ENCODE measurements at places on chromosomes 4 and X. TPM values are rescaled to one million over a fixed set of nuclear protein-coding genes. Genes with fewer than 3 reads are reported as not detected.

GRCh38 chr4:51855270-51855669, 12.3 kb downstream of the DCUN1D4 start:
- H3K27ac ChIP-seq: no peak overlapping the region
- no peaks in the 10 kb centered on the region for H3K27me3 ChIP-seq
- no peak for DNase-seq
- H3K4me3 ChIP-seq: no peak overlapping the region
- H3K4me1 ChIP-seq: peaks cover 19% of the 10 kb centered on the region
- no peaks in the 10 kb centered on the region for H3K36me3 ChIP-seq

- H3K4me1 ChIP-seq: no peaks in the 10 kb centered on the region
- no peaks in the 10 kb centered on the region for H3K36me3 ChIP-seq
- H3K27me3 ChIP-seq: no peaks in the 10 kb centered on the region
- H3K27ac ChIP-seq: no peak overlapping the region
- DNase-seq: no peak
Measured at GRCh38 chr4:70533791-70534190, 15.4 kb downstream of the AMTN start.

ZNF157 gene
- 0.36 TPM for total RNA-seq

IL13RA1 gene
- 45.3 TPM for total RNA-seq

DIAPH2 gene
- 24.2 TPM for total RNA-seq

- H3K27ac ChIP-seq: no peak overlapping the region
- no peaks in the 10 kb centered on the region for H3K36me3 ChIP-seq
- H3K4me3 ChIP-seq: no peak overlapping the region
Measured at GRCh38 chrX:8430444-8430843, 34.2 kb upstream of the VCX3B start.

DNA sequence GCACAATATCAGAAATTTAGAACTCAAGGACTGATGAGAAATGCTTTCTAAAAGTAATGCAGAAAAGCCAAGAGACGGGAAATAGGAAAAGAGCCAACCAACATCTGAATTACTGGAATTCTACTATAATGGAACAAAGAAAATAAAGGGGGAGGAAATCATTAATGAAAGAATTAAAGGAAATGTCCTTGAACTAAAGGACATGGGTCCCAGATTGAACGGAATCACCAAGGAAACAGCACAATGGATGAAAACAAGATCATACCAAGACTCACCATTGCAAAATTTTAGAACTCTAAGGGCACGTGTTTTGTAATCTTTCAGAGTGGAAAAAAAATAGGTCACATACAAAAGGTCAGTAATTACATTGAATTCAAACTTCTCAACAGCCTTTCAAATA, 35.9 kb downstream of the HPGDS start:
- peaks cover 2% of the 10 kb centered on the region for H3K4me1 ChIP-seq
- H3K36me3 ChIP-seq: no peaks in the 10 kb centered on the region
- no peak for DNase-seq
- no peak overlapping the region for H3K27ac ChIP-seq

TMEM255A gene
- 18.5 TPM for total RNA-seq

DNA sequence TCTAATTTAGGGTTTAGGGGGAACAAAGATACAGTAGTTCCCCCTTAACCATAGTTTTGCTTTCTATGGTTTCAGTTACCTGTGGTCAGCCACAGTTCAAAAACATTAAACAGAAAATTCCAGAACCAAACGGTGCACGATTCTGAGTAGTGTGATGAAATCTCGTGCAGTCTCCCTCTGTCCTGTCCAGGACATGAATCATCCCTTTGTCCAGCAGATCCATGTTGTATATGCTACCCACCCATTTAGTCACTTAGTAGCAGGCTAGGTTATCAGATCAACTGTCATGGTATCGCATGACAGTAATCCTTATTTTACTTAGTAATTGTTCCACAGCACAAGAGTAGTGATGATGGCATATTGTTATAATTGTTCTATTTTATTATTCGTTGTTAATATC, 556.1 kb downstream of the IL1RAPL1 start:
- DNase-seq: no peak
- H3K4me1 ChIP-seq: no peaks in the 10 kb centered on the region
- H3K36me3 ChIP-seq: no peaks in the 10 kb centered on the region

SNCA gene
- 24.4 TPM for total RNA-seq

DNA sequence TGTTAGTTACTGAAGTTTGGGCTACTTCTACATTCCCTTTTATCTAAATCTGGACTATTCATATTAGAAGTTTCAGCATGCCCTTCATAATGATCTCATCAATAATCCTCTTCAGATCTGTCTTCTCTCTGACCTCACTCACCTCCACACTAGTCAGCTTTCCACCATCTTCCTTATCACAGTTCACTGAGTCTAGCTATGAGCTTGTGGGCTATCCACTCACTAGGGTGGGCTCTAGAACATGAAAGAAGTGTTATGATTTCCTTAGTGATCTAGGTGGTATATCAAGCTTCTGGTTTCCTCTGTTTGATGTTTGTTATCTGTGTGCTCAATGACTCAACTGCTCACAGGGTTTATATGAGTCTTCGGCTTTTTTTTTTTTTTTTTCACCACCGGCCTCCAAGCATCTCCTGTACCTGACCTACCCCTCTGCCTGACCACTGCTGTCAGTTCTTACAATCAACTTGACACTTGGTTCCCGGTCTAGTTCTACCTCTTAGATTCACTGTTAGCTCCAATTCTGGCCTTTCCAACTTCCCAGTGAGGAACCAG, 103.1 kb downstream of the PAPSS1 start:
- no peak for DNase-seq
- no peaks in the 10 kb centered on the region for H3K27me3 ChIP-seq
- no peaks in the 10 kb centered on the region for H3K36me3 ChIP-seq

GRCh38 chrX:34810364-34810763, 132.2 kb upstream of the FAM47B start:
- no peak overlapping the region for H3K4me3 ChIP-seq
- no peaks in the 10 kb centered on the region for H3K36me3 ChIP-seq
- no peak for DNase-seq
- H3K4me1 ChIP-seq: no peaks in the 10 kb centered on the region

DNA sequence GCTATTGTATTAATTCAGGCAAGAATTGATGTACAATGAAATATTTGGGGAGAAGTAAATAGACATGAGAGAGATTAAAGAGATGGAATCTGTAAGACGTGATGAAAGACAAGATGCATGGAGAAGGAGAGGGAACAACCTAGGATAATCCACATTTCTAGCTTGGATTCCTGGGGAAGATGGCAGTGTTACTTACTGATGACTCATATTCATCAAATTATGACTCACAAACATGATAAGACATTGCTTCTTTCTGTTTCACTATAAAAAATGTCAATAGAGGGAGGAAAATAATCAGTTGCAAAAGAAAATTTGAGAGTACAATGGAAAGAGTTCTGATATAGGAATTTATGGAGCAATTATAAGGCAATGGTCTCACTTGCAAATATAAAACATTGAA, 104.1 kb upstream of the BMP3 start:
- peaks cover 8% of the 10 kb centered on the region for H3K4me1 ChIP-seq
- H3K27me3 ChIP-seq: no peaks in the 10 kb centered on the region
- H3K4me3 ChIP-seq: no peak overlapping the region
- no peak for DNase-seq

DNA sequence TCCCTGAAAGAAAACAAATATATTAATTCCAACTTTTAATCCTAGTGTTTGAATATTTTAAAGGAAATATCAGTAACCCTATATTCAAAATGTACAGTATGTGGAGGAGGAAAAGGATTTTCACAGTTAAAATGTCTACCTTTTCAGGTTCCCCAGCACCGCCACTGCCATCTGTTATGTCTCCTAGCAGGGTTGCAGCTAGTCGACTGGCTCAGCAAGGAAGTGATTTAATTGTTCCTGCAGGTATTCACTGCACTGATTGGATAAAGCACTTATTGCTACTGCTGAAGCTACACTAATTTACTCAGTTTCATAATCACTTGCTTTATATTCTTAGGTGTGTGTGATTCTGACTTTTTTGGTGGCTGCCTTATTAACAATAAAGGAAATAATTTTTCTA, 65.5 kb upstream of the FHDC1 start:
- DNase-seq: no peak
- no peaks in the 10 kb centered on the region for H3K4me1 ChIP-seq
- no peaks in the 10 kb centered on the region for H3K27me3 ChIP-seq
- H3K4me3 ChIP-seq: no peak overlapping the region
- no peak overlapping the region for H3K27ac ChIP-seq

GRCh38 chr4:110624398-110624780, 1.5 kb upstream of the PITX2 start:
- H3K4me1 ChIP-seq: peaks cover 6% of the 10 kb centered on the region
- DNase-seq: no peak
- no peak overlapping the region for H3K4me3 ChIP-seq
- no peaks in the 10 kb centered on the region for H3K36me3 ChIP-seq
- no peak overlapping the region for H3K27ac ChIP-seq

PCYT1B gene
- 2.2 TPM for total RNA-seq

CITED1 gene
- 1.6 TPM for total RNA-seq

- H3K4me1 ChIP-seq: no peaks in the 10 kb centered on the region
- no peak for DNase-seq
- H3K27me3 ChIP-seq: no peaks in the 10 kb centered on the region
- H3K27ac ChIP-seq: no peak overlapping the region
Measured at GRCh38 chr4:79923281-79923680, 149.7 kb downstream of the ANTXR2 start.

GRCh38 chr4:140691369-140691768, 64.8 kb downstream of the TBC1D9 start:
- H3K4me1 ChIP-seq: peaks cover 12% of the 10 kb centered on the region
- no peak for DNase-seq
- H3K4me3 ChIP-seq: no peak overlapping the region
- H3K27ac ChIP-seq: no peak overlapping the region
- no peaks in the 10 kb centered on the region for H3K36me3 ChIP-seq

GRCh38 chrX:50635817-50636365, 165.3 kb upstream of the DGKK start:
- no peak overlapping the region for H3K4me3 ChIP-seq
- H3K4me1 ChIP-seq: no peaks in the 10 kb centered on the region
- H3K36me3 ChIP-seq: no peaks in the 10 kb centered on the region
- H3K27ac ChIP-seq: no peak overlapping the region
- H3K27me3 ChIP-seq: no peaks in the 10 kb centered on the region
- no peak for DNase-seq

DNA sequence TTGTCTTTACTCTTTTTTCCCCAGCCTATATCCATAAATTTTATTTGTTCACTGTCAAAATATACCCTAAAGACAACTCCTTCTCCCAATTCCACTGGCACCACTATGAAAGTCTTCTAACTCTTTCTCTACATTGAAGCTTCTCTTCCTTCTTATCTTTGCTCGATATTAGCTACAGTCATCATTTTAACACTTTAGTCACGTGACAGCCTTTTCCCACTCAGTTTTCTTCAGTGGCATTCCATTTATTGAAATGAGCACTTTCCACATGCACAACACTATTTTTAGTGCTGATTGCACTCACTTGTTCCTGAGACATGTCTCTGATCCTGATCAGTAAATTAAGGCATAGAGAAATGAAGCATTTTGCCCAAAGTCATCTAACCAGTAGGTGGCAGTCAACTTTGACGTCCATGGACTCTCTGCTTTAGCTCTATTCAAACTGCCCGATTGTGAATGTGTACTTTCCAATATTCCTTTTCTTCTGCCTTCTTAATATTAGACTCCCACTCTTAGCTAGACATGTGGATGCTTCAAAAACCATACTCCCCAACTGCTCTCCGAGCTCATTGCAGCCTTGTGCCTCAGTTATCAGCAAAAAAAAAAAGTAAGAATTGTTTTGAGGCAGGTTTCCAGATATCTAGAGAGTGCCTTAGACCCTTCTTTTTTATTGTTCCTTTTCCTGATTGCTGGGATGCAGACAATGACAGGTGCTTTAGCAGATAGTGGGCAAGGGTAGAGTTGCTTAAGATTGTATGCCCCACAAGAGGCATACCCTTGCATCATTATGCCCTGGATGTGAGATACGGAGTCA, 394.4 kb upstream of the ADGRL3 start:
- H3K36me3 ChIP-seq: no peaks in the 10 kb centered on the region
- no peaks in the 10 kb centered on the region for H3K27me3 ChIP-seq
- no peaks in the 10 kb centered on the region for H3K4me1 ChIP-seq
- no peak for DNase-seq
- H3K4me3 ChIP-seq: no peak overlapping the region
- no peak overlapping the region for H3K27ac ChIP-seq

- peak overlapping the region; percentile 97 for H3K4me3 ChIP-seq
- no peak for DNase-seq
- no peaks in the 10 kb centered on the region for H3K36me3 ChIP-seq
- H3K4me1 ChIP-seq: peaks cover 14% of the 10 kb centered on the region
- H3K27me3 ChIP-seq: no peaks in the 10 kb centered on the region
Measured at GRCh38 chr4:87423317-87424098, 1.1 kb downstream of the NUDT9 start.

GRCh38 chr4:184247421-184247820, 29.7 kb upstream of the ENPP6 start:
- no peak overlapping the region for H3K27ac ChIP-seq
- no peaks in the 10 kb centered on the region for H3K36me3 ChIP-seq
- H3K27me3 ChIP-seq: no peaks in the 10 kb centered on the region
- DNase-seq: no peak
- H3K4me1 ChIP-seq: no peaks in the 10 kb centered on the region

EDA gene
- total RNA-seq: 6.0 TPM

EFNB1 gene
- 47.5 TPM for total RNA-seq

MAMLD1 gene
- total RNA-seq: 27.4 TPM

DNA sequence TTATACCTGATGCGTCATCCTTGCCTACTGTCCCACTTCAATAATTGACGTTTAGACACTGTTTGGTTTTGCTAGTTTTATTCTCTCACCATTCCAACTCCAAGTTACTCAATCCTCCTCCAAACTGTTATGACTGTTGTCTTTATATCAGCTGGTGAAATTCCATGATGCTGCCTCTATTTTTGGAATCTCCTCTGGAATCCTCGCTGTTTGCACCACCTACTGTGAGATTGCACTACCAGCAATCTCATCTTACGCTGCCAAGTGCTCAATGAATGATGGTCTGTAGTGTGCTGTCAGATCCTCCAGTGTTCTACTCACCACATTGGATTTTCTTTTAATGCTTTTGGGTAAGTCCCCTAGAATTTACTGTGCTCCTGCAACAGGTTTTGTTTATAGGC, 13.2 kb upstream of the PCDH18 start:
- H3K36me3 ChIP-seq: no peaks in the 10 kb centered on the region
- H3K4me1 ChIP-seq: peaks cover 4% of the 10 kb centered on the region
- no peak for DNase-seq
- no peak overlapping the region for H3K27ac ChIP-seq
- H3K4me3 ChIP-seq: no peak overlapping the region

GRCh38 chrX:27966955-27967354, 14.3 kb downstream of the DCAF8L1 start:
- no peak overlapping the region for H3K27ac ChIP-seq
- H3K4me3 ChIP-seq: no peak overlapping the region
- no peaks in the 10 kb centered on the region for H3K27me3 ChIP-seq
- DNase-seq: no peak

CT45A1 gene
- not detected for total RNA-seq

DNA sequence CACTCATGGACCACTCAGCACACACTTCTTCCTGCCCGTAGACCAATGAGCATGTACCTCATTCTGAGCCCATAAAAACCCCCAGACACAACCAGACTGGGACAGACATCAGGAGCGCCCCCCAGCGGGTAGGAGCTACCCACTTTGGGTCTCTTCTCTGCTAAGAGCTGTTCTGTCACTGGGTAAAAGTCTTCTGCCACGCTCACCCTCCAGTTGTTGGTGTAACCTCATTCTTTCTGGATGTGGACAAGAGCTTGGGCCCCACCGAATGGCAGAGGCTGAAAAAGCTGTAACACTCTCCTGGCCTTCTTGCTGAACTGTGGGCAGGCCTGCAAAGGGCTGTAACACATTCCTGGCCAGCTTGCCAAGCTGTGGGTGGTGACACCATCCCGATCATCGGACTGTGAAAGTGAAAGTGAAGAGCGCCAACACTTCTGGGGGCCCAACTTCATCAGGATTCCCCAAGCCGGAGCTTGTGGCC, 137.6 kb downstream of the TECRL start:
- H3K4me1 ChIP-seq: no peaks in the 10 kb centered on the region
- H3K27me3 ChIP-seq: peaks cover 3% of the 10 kb centered on the region
- no peak for DNase-seq
- no peak overlapping the region for H3K27ac ChIP-seq
- H3K36me3 ChIP-seq: no peaks in the 10 kb centered on the region
- no peak overlapping the region for H3K4me3 ChIP-seq
